ENCODE measurements at places on chromosomes 2 and 18.

GRCh38 chr2:204665207-204665606 is 119.9 kb downstream of the PARD3B start:
- DNase-seq: no peak

DNA sequence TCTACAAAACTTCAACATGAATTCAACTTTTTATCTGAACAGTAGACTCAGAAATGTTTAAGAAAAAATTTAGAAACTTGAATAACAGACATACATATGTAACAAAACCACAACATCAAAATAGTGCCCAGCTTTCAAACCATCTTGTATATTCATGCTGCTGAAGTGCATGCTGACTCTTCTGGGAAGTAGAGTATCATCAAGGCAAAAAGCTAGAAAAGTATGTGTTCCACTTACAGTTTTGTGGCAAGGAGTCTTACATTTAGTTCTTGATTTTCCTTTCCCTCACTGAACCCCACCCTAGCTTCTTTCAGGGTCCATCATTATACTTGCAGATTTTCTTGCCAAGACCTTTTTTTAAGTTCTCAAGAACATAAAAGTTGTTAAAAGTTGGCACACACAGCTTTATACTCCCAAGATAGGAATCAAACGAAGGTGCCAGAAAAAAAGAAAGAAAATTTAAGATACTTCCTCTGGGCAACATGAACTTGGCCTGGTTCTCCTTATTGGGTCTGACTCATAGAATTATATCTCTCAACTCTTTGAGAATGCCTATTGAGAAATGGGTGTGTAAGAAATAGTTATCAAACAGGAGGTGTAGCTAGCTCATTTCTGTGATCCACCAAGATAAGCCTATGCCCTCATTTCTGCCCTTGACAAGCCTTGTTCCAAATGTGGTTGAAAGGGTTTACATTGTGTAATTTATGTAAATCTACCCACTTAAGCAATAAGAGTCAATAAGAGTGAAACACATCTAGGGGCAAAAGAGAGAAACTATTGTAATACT is 667.6 kb upstream of the ACVR2A start:
- DNase-seq: no peak

GRCh38 chr2:73971722-73972121 is 13.0 kb upstream of the TET3 start:
- DNase-seq: no peak

- DNase-seq: no peak
These were observed 37.6 kb upstream of the FOSL2 start for GRCh38 chr2:28354920-28355520.

DNA sequence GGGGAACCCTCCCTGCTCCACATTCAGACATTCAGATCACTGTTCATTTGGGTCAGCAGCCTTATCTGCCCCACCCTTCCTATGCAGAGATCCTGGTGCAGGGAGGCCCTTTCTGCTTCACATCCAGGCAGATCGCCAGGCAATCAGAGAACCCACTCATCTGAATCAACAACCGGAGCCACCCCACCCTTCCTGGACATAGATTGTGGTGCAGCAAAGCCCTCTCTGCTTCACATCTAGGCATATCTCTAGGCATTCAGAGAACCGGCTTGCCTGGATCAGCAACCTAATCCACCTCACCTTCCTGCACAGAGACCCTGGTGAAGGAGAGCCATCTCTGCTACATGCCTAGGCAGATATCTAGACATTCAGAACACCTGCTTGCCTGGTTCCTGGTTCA is 184.5 kb upstream of the CNTNAP5 start:
- no peak for DNase-seq

DNA sequence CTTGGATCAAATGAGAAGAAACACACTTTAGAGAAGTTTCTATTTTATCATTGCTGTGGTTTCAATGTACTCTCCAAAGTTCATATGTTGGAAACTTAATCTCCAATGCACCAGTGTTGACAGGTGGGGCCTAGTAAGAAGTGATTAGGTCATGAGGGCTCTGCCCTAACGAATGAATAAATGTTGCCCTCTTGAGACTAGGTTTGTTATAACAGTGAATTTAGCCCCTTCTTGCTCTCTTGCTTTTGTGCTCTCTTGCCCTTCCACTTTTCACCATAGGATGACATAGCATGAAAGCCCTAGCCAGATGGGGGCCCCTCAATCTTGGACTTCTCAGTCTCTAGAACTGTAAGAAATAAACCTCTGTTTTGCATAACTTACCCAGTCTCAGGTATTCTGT is 664.8 kb downstream of the DCC start:
- DNase-seq: no peak

DNA sequence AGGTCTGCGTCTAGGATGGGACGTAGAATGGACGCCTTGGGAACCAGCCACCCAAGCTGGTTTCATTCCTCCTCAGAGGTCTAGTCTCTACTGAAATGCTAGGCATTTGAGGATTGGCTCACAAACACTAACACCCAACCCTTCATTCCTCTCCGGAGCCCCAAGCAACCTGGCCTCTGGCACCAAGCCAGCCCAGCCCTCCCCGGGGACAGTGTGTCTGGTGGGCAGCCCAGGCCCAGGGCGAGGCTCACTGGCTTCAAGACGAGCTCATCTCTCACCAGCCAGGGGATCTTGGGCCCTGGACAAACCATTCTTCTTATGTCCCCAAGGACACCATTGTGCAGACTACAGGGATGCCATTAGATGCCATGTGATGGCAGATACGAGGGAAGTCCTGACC is 182.5 kb downstream of the CTIF start:
- no peak for DNase-seq

DNA sequence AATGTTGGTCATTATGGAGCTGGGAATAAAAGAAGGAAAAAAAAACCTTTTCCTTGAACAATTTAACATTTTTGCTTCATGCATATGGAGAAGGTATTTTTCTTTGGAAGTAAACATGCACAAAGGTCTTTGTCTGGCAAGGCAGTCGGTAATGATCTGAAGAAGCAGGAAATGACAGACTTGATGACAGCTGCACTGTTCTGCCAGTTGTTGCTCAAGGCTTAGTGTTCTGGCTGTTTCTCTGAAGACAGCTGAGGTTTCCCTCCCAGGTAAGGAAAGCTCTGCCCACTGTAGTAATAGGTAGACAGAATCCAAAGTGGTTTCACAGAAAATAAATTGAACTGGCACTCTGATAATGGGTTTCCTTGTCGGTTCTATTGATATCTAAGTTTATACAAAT is 308.4 kb upstream of the GCFC2 start:
- no peak for DNase-seq

DNA sequence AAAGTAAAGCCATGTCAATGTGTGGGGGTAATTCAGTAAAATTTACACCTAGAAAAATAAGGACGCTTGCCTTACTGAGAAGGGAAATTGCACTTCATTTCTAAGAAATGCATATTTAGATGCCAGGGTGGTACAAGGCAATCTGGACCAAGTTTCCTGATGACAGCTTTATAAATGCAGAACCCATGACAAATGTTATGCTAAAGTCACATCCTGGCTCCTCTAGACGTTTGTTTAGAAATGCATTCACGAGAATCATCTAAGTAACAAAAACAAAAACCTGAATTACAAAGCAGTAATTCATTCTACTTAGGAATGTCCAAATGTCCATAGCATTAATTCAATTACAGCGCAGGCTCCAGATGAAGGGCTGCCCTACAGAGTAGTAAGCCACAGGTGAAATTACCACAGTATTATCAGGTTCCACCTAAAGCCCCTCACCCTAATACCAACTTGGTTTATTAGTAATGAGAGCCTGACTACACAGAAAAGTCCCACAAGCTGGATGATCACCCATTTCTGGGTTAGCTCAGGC is 49.8 kb downstream of the REV1 start:
- no peak for DNase-seq

- DNase-seq: no peak
These were observed 244.3 kb upstream of the APCDD1 start for GRCh38 chr18:10210057-10210633.
